NCI-H524 (cell line): ENCODE measurements at places on chromosomes 6 and 20.

- DNase-seq = no peak
Measured at GRCh38 chr20:57371363-57371762, 19.8 kb upstream of the RBM38 start.

GRCh38 chr6:36597775-36598174 lies 3.6 kb downstream of the SRSF3 start:
- DNase-seq = no peak

DNA sequence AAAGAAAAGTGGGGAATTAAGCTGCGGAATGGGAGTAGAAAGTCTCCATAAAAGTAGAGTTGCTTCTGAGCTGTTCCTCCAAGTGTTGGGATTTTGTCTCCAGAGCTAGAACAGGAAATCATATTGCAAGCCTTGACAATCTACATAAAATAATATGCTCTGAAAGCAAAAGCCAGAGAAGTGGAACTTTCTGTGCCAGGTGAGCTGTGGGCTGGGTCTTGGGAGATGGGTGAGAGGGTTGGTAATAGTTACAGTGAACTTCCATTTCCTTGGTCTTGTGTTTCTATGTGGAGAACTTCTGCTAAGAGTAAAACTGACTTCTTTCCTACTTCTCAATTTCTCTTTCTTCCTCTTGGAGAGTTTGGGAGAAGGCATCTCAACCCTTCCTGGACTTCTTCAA lies 6.3 kb upstream of the HMGN4 start:
- no peak for DNase-seq

DNA sequence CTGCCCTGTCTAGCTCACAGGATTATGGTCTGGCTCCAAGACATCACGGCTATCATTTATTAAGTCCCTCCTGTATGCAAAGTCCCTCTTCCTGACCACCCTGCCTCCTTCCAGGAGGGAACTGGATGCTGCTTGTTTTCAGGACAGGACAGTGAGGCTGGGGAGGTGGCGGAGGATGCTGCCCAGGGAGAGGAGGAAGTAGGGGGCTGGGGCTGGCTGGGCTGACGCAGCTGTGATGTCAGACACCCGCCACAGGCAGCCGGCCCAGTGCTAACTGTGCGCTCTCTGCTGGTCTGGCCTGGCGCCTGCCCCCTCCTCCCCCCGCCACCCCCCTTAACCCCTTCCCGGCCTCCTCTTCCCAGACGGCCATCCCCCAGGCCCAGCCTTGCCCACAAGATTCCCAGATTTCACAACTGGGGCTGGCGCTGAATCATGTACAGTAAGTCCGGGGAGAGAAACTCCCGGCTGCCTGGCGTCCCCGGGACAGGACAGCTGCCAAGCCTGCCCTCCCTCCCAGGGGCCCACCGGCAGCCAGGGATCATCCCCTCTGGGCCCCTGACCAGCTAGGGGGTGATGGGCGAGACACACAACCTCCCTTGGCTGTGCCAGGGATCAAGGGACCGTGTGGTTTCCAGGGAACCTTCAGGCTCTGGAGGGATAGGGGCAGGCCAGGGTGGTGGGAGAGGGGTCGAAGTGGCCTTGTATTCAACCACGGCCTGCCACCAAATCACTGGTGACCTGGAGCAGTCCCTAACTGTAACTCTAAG lies 118.1 kb downstream of the CEBPB start:
- DNase-seq = no peak

GRCh38 chr6:42898891-42899361 lies 16.9 kb upstream of the PTCRA start:
- peak; percentile 73 for DNase-seq

DNA sequence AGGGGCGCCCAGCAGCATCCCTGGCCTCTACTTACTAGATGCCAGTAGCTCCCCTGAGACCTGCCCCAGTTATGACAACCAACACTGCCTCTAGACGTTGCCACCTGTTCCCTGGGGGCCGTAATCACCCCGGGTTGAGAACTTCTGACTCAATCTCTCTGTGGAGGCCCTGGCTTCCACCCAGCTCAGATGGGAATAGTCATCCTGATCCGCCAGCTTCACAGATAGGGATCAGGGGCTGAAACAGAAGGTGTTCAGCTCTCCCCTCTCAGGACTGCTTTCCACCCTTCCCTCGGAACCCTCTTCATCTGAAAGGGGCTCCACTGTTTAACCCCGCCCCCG lies 3.3 kb downstream of the CAPN11 start:
- DNase-seq = no peak

DNA sequence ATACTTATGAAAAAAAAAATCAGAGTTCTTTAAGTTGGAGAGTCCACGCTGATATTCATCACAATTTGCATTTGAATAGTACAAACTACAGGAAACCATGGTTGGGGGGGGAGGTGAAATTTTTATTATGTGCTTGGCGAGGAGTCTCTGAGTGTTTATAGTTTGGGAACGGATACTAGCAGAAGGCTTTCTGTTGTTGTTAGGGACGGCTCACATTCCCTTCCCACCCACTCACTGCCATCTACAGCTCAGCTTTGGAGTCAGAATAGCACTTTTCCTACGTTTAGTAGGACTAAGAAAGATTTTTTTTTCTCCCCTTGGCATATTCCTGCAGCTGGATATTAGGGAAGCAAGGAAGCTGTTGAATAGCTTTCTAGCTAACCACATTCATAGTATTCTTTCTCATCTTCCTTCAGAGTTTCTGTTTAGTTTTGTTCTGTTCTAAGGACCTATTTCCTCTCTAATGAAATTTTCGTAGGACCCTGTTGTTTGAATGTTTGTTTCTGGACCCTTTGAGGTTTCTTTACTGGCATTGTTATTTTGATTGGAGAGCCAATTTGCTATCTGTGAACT lies 235.1 kb upstream of the ZNF217 start:
- no peak for DNase-seq

GRCh38 chr6:151585741-151586140 lies 91.9 kb downstream of the CCDC170 start:
- DNase-seq = peak; percentile 14

DNA sequence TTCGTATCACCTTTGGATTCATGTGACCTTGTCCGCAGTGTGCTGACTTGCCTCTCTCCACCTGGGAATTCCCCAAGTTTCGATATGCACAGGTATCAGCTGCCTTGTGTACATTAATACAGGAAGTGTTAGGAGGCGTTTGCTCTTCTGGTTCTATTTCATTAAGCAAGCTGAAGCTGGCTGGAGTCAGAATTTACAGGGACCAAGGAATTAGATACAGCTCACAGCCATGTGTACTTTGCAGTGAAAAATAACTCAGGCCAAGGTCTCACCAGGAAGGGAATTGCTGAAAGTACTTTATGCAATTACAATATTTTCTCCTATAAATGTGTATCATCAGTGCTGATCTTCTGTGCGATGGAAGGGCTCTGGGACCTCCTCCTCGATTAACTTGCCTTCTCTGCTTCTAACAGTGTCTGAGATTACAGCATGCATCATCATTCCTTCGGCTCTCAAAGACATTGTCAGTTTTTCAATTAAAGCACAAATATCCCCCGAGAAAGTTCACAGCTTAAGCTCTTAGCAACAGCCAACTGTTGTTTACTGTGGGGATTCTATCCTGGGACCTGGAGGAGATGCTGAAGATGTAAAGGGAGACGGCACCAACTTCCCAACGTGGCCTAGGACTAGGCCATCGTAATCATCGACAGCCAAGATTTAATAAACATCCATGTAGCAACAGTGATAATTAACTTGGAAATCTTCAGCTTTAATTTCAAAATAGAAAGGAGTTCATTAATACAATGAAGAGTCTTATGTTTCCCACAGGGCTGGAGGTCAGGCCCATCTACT lies 13.8 kb upstream of the TIAM2 start:
- DNase-seq = no peak

DNA sequence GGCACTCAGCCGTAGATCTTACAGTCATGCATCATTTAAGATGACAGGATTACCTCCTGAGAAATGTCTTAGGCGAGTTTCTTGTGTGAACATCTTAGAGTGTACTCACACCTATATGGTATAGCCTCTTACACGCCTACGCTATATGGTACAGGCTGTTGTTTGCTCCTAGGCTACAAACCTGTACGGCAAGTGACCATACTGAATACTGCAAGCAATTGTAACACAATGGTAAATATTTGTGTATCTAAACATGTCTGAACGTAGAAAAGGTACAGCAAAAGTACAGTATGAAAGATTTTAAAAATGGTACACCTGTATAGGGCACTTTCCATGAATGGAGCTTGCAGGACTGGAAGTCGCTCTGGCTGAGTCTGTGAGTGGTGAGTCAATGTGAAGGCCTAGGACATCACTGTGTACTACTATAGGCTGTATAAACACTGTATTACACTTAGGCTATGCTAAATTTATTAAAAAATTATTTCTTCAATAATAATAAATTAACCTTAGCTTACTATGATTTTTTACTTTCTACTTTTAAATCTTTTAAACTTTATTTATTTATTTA lies 541 bp upstream of the IL20RA start:
- no peak for DNase-seq

GRCh38 chr6:4162370-4162769 lies 27.0 kb upstream of the ECI2 start:
- peak; percentile 38 for DNase-seq

DNA sequence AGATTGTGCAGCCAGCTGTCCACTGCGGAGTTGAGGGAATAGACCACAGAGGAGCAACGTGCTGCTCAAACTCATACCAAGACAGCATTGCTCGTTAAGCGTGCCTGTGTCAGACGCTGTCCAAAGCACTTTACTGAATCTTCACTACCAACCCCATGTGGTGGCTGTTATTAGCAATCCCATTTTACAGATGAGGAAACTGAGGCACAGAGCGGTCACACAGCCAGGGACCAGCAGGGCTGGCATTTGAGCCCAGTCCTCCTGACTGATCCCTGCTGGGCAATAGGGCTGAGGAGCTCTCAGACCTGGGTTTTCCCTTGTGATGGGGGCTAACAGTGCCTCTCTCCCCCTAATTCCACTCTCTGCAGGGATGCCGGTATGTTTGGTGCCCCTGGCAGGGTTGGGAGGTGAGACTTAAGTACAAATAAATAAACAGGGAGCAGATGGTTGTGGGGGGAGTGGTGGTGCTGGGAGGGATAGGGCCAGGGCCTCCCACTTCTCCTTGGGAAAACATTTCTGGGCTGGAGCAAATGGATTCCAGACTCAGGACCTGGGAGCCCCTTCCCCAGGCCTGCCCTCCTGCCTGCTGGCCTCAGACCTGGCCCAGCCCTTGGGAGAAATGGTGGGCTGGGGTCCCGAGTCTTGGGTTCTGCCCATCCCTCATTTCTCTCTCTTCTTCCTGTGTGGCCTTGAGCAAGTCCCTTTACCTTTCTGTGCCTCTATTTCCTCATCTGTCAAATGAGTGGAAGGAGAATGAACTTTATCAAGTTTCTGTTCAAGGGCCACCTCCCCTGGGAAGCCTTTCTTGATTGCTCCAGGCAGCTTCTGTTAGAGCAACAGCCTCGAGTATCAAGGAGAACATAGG lies 17.7 kb downstream of the SRXN1 start:
- DNase-seq = peak; percentile 66

DNA sequence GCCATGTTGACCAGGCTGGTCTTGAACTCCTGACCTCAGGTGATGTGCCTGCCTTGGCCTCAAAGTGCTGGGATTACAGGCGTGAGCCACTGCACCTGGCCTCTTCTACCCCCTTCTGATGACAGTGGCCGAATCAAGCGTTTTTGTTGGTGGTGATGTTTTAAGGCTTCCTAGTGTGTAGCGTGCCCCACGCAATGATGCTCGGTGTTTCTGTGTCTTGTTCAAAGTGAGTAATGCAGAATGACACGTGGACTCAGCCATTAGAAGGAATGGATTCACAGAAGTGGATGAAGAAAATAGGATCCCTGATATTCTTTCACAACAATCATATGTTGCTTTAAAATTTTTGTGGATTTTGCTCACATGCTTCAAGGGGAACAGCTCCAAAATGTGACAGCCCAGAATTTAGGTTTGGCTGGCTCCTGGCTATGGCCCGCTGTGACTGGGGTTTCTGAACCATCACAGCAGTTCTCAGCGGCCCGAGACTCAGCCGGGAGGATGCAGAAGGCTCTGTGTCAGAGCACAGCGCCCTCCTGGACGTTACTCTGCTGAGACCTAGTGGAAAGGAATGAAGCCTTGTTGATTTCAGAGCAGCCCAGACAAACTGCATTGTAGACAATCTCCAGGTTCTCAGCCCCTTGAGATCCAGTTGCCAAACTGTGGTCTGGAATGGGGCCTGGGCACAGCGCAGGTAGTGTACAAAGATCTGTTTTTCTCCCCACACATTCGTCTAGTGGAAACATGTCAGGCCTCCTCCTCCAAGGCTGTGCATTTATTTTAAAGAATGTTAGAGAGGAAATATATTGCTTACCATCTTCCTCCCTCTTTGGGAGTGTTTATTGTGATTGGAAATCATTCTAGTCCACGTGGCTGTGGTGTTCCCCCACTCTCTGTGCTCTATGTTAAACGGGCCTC lies 57.6 kb upstream of the TIAM2 start:
- DNase-seq = no peak

GRCh38 chr6:447381-448165 lies 56.0 kb downstream of the IRF4 start:
- no peak for DNase-seq

GRCh38 chr6:139480356-139481165 lies 106.1 kb upstream of the CITED2 start:
- DNase-seq = no peak

- no peak for DNase-seq
Measured at GRCh38 chr20:60286764-60287163, 328.5 kb downstream of the CDH26 start.

GRCh38 chr6:139744891-139745290 lies 370.4 kb upstream of the CITED2 start:
- no peak for DNase-seq

GRCh38 chr6:20559924-20560551 lies 25.8 kb downstream of the CDKAL1 start:
- peak; percentile 38 for DNase-seq

DNA sequence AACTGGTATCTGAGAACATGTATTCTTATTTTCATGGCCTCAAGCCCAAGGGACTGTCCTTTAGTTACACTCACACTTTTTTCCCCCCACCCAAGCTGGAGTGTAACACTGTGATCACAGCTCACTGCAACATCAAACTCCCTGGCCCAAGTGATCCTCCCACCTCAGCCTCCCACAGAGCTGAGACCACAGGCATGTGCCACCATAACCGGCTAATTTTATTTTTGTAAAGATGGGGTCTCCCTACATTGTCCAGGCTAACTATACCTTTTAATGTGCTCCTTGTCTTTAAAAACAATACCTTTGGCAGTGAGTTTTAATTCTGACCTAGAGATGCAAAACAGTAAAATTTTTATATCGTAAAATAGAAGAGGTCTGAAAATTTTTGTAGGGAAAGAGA lies 48.2 kb upstream of the FAM83C start:
- DNase-seq = no peak

- peak; percentile 38 for DNase-seq
Measured at GRCh38 chr20:47493175-47493962, 8.3 kb upstream of the NCOA3 start.

- peak; percentile 47 for DNase-seq
Measured at GRCh38 chr20:32582659-32583580, 2.2 kb downstream of the NOL4L start.

DNA sequence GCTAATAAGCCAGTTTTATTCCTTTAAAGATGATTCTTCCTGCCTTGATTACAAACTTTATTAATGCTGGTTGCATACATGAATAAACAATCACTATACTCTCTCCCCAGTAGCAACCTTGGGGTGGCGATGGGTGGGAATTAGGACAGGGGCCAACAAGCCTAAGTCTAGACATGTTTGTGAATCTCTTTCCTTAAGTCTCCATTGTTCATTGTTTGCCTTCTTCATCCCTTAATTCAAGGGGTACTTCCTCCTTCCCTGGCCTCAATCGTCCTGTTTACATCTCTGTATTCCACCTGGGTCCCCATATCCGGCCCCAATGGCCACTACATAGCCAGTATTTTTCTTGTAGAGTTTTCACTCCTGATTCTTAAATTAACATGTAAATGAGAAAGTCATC lies 66.0 kb downstream of the ARHGAP18 start:
- no peak for DNase-seq
